ENCODE measurements at places on chromosomes 12 and 14.

- no peak for DNase-seq
These were observed 35.3 kb upstream of the RTRAF start for GRCh38 chr14:51954031-51954430.

DNA sequence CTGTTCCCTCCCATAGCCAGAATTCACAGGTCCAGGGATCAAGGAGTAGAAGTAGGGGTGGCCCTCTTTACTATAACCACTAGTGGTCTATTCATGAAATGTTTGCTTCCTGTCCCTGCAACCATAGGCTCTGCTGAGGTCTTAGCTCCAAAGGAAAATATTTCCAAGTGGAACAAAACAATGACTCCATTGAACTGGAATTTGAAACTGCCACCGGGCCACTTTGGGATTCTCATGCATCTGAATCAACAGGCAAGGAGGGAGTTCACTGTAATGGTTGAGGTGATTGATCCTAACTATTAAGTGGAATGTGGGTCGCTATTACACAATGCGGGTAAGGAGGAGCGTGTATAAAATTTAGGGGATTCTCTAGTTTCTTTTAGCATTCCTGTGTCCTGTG lies 197.0 kb downstream of the ETNK1 start:
- DNase-seq = no peak

- no peak for DNase-seq
These were observed 123.8 kb downstream of the GCH1 start for GRCh38 chr14:54778618-54779345.

GRCh38 chr12:19746471-19746870 lies 307.2 kb downstream of the AEBP2 start:
- DNase-seq = no peak

- DNase-seq = peak; percentile 35
These were observed 40.1 kb downstream of the SMIM41 start for GRCh38 chr12:52119398-52120254.

- no peak for DNase-seq
These were observed 185.7 kb downstream of the DAD1 start for GRCh38 chr14:22403296-22403695.

DNA sequence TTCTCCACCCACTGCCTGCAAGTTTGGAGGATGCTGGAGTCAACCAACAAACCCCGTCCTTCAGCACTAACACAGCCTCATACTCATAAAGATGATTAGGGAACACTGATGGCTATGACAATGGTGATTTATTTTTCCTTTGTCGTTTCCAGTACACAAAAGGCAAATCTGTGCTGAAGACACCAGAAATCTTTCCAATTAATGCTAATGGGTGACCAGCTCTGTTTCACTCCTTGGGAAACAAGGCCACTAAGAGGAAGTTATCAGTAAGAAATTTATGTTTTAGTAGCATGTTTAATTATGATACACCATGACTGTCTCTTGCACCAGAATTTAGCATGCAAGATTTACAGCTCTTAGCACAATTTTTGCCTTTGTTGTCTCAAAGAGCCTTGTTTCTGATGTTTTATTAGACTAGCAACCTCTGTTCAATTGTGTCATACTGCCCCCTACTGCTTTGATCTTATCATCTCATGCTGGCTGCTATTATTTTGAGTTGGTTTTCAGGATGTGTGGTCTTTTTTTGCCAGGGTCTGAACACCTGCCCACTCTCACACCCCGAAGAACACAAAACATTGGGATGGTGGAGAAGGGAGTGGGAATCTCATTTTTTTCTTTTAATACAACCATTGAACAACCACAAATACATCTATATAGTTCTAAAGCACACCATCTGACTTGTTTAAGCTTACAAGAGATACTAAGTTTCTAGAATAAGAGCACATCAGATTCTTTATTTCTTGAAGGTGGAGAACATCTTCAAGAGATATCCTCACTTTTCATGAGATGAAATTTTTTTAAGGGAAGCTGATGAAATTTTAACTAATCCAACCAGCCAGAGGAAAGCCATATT lies 160.9 kb downstream of the SPTSSA start:
- peak; percentile 33 for DNase-seq

- DNase-seq = no peak
These were observed 96.8 kb upstream of the MDM1 start for GRCh38 chr12:68428724-68429501.

DNA sequence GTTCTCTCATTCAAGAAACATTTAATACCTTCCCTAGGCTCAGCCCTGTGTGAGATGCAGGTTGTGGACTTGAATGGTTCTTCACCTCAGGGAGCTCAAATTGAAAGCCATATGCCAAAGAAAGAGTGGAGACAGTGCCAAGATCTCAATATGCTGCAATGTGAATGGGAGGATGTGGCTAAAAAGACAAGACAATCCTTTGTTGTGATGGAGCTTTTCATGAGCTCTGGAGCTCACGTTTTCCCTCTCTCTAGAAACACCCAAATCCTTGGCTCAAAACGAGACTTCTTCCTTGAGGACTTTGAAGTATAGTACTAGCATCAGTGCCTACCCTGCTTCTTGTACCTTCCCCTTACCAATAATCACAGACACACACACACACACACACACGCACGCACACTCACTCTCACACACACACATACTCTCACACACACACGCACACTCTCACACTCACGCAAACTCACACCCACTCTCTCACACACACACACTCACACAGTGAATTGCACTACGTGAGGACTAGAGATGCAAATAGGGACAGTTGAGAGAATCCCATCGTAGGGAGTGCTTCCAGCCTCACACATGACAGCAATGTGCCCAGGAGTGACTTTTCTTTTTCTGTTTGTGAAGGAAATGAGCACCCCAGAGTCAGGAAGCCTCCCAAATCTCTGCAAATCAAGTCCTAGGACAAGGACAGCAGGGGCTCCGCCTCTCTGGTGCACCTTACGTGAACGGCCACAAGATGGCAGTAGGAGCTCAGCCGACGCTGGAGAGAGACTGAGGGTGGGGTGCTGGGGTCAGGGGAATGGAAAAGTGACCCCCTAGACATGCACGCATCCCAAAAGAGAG lies 231.4 kb downstream of the PCNX1 start:
- DNase-seq = peak; percentile 60

GRCh38 chr14:71959055-71959454 lies 26.8 kb downstream of the RGS6 start:
- DNase-seq = no peak

DNA sequence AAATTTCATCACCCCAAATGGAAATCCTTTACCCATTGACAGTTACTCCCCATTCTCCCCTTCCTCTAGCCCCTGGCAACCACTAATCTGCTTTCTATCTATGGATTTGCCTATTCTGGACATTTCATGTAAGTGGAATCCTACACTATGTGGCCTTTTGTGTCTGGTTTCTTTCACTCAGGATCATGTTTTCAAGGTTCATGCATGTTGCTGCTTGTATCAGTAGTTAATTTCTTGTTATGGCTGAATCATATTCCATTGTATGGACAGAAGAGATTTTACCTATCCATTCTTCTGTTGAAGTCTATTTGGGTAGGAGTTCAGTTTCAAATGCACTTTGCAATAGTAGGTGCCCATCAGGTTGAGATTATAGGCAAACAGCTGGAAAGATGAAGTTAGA lies 1.4 kb downstream of the RFC5 start:
- no peak for DNase-seq

DNA sequence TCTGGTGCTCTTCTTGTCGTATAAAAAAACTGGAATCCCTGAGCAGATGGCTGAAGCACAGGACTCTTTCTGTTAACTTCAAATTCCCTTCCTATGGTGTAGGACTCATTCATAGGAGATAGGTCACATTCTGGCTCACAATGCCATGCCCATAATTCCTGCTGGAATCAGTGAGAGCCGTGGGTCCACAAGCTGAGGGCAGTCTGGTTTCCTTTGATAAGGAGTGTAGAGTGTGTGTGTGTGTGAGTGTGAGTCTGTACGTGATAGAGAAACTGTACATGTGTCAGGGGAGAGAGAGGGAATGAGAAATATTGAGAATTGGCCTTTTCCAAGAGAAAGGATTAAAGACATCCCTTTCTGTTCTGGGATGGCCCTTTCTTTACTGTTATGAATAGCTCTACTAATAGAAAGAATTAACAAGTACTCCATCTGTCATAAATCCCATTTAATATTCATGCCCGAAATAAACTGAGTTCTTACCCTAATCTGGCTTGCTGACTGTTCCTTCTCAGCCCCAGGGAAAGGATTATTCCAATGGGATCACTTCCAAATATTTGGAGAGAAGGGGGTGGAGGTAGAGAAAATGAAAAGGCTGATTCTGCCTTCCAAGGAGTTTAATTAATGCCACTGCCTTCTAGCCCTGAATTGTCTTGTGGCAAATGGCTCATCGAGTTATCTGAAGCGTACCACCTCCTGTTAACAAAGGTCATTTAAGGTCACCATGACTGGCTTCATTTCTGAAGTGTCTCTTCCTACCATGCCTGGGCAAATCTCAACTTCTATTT lies 79.0 kb downstream of the TMX1 start:
- no peak for DNase-seq

- DNase-seq = no peak
These were observed 328.8 kb upstream of the NOVA1 start for GRCh38 chr14:26926585-26926984.

Measured in CD4-positive, alpha-beta T cell treated with Interleukin-12 subunit alpha and Interleukin-12 subunit beta, for 1 hour (primary cell).